ENCODE measurements at places on chromosomes 5 and 9.

DNA sequence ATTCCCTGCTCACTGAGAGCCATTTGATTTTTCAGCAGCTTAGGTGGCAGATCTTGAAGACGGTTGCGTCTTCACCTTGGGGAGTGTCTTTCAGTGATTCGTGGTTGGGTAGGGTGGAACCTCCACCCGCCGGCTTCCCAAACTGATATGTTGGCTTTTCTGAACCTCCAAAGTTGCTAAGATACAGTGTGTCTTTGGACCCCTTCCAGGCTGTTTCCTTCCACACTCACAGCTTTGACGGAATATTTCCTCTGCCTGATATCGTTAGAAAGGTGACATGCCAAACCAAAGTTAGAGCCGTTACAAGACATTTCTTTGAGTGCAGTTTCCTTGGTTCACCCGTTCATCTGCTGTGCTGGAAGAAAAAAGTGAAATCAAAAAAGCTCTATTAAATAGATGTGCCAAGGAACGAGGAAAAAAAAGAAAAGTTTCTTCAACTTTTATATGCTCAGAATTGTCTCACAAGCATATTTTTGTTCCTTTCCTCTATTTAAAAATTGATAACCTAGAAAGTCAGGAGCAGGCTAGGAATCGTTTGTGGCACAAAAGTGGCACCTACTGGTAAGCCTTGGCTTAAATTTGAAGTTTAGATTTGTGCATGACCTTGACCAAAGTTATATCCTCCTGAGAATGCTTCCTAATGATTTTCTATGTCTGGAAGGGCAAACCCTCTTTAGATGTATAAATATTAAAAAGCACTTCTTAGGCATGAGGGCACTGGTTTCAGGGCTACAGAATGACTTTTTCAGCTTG, 270.7 kb upstream of the WWC1 start:
- no peak for DNase-seq

DNA sequence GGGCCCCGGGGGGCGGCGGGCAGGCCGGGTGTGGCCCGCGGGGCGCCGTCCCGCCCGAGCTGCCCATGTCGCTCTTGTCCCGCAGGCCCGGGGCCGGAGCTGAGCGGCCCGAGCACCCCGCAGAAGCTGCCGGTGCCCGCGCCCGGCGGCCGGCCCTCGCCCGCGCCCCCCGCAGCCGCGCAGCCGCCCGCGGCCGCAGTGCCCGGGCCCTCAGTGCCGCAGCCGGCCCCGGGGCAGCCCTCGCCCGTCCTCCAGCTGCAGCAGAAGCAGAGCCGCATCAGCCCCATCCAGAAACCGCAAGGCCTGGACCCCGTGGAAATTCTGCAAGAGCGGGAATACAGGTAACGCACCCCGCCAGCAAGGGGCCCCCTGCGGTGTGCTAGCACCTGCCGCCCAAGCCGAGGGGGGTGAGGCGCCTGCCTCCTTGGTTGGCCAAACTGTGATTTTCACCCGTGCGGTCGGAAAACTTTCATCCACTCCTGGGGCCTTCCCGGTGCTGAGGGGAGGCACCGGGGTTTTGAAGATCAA, 32.1 kb downstream of the SMARCA2 start:
- no peak for DNase-seq

DNA sequence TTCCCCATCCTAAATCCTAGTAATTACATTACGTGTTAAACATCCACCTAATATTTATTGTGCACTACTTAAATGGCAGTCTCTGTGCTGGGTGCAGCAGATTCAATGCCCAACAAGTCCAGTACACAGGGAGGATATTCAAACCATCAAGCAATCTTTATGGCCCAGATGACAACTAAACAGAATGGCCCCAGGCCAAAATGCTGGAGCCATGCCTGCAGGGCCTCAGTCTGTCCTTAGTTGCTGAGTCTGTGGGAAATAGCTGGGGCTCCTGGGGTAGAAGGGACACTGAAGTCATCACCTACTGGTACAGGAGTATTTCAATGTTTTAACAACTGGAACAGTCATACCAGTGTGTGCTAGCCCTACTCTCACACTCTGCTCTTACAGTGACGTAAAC, 153.5 kb downstream of the ZNF608 start:
- DNase-seq: no peak

DNA sequence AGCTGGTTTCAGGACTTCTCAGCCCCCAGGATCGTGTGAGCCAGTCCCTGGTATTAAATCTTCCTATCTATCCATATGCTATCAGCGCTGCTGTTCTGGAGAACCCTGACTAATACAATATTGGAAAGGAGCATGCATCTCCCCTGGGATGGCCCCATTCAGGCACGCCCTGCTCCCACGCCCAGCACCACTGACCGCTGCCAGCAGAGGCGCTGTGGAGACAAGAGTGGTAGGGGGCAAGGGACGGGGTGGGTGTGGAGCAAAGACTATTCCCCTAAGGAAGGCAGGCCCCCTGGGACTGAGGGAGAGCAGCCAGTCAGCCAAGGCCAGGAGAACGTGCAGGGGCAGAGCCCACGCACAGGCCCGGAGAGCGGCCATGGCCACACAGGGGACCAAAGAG, 116.0 kb downstream of the VAV2 start:
- DNase-seq: no peak

GRCh38 chr5:127846884-127847283, 143.7 kb downstream of the CCDC192 start:
- no peak for DNase-seq

DNA sequence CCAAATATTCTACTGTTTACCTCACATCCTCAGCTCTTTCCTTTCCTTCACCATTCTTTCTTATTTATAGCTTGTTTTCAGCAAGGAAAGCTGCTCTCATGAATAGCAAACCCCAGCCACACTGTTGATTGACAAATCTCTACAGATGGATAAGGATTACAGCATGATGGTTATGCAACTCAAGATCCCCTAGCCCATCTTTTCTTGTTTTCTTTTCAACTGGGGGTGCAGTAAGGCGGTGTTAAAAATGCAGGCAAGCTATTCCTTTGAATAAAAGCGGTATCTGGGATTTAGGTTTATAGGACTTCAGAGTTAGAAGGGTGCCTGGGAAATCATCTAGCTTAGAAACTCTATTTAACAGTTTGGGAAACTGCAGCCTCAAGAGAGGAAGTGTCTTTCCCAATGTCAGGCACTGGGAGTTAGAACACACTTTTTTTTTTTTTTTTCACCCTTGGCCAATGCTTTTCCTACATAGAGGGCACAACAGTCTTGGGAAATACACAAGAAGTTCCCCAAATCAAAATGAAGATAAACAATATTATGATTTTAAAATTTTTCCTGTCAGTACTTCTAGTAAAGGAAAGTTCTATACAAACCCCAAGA, 2.6 kb downstream of the SPARC start:
- no peak for DNase-seq

DNA sequence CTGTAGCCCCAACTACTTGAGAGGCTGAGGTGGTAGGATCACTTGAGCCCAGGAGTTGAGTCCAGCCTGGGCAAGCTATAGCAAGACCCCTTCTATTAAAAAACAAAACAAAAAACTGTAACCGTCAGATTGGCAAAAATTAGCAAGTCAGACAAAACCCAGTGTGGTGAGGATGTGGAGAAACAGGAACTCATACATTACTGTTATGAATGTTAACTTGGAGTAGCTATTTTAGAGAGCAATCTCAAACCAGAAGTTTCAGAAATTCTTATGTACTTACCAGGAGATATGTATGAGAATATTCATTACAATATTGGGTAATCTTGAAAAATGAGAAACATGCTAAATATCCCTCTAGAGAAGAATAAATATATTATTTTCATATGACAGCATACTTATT, 120.3 kb downstream of the INVS start:
- DNase-seq: no peak
